Suppressor macrophage treated with lipopolysaccharide for 1 hour (primary cell): ENCODE measurements at places on chromosomes 3 and 15.

DNA sequence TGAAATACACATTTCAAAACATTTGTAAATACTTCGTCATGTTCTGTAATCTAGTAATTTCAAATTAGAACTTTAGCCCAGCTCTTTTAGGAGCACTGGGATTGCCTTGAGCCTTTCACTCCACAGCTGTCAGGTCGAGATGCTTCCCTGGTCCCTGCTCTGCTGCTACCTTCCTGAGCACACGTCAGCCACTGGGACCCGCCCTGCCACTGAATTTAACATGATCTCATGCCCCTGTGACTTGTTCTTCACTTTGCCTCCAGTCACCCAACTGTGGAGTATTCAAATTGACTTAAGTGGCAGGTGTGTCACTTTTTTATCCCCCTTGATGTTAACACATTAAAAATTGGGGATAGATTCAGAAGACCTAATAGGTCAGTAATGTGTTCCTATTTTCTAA, 3.3 kb downstream of the ARRDC4 start:
- no peak for DNase-seq

DNA sequence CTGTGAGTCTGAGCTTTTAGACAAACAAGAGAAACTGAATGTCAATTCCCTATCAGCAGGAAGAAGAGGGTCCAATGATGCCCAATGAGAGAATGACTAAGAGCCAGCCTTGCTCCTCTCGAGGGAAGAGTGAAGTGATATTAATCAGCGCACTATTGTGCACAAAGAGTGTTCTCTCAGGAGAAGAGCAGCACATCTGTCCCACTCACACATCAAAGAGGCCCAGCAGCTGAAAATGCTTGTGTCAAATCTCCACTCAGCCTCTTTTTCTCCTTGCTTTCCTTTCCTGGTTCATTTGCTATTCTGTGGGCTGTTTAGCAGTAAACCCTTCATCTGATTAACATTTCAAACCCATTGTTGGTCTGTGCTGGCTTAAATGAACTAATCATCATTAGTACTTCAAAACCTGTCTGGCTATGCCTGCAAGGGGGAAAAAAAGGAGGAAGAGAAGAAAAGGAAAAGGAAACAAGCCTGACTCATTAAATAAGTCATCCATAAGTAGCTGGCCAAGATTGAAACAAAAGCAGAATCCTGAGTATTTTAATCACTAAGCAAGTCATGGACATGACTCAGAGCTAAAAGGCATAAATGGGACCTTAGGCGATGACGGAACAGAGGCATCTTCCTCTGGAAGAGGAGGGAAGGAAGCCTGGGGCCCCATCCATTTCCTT, 912.7 kb downstream of the TUSC7 start:
- peak; percentile 78 for DNase-seq

- peak; percentile 81 for DNase-seq
Observed at GRCh38 chr15:31867536-31868442, 162.5 kb upstream of the CHRNA7 start.

GRCh38 chr3:194851254-194851653, 165.6 kb downstream of the FAM43A start:
- DNase-seq: no peak

- DNase-seq: no peak
Observed at GRCh38 chr3:194311000-194311399, 40.1 kb downstream of the CPN2 start.

- DNase-seq: no peak
Observed at GRCh38 chr3:143067201-143067600, 52.4 kb upstream of the CHST2 start.

GRCh38 chr3:189999718-190000117, 121.0 kb downstream of the P3H2 start:
- no peak for DNase-seq

- DNase-seq: no peak
Observed at GRCh38 chr3:118272991-118273390, 761.7 kb downstream of the IGSF11 start.

DNA sequence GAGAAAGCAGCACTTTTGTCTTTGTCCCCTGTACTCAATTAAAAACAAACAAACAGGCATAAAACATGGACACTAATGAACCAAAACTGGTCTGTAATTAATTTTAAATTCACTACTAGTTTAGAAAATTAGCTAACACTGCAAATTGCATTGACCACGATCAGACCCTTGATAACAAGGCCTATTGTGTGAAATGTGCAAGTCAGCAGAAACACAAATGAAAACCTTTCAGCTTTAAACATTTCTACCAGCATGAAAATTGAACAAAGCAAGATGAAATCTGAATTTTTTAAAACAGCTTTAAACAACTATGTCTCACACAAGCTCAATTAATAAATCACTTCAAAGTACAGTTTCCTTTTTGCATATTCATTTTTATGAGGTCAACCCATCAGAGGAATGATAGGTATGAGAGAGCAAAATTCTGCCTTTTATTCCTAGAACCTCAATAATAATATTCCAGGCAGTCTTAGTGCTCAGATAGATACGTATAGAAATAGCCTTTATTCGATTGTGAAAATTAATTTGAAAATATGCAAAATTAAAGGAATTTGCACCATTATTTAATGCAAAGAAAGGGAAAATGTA, 27.0 kb upstream of the CHMP2B start:
- no peak for DNase-seq

GRCh38 chr15:33149919-33150318, 44.6 kb downstream of the FMN1 start:
- DNase-seq: peak; percentile 69

DNA sequence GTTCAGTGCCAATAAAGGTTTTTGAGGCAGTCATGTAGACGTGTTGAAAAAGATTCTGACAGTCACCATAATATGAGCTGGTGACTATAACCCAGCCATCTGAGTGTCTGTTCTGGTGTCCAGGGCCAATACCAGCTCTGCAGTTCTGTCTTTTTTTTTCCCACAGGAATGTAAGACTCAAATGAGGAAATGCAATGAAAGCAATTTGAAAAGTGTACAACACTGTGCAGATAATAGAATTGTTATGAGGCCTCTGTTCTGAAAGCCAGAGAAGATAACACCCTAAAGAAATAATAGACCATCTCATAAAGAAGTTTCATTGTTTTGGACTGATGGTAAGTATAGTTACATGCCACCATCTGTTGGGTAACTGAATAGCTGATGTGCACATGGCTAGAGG, 57.1 kb downstream of the CLDN1 start:
- no peak for DNase-seq

DNA sequence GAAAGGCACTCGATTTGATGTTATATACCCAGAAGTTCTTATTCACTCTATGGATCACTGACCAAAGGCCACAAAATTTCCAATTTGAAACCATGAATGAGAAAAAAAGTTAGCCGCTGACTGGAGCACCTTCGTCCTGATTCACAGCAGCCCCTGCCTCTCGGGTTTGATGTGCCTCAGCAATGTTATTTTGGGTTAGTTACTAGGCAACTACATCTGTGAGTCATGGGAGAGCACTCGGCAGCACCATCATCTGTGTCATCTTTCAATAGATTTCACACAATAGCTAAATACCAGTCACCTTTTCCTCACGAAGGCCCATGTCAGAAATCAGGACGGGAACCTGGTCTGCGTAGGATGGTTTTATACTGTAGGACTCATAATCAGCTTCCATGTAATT, 269.2 kb downstream of the ZBBX start:
- DNase-seq: no peak
